ENCODE measurements at places on chromosomes 11 and 22.

GRCh38 chr22:26463101-26463661 is 20.4 kb downstream of the HPS4 start:
- DNase-seq, result no peak

DNA sequence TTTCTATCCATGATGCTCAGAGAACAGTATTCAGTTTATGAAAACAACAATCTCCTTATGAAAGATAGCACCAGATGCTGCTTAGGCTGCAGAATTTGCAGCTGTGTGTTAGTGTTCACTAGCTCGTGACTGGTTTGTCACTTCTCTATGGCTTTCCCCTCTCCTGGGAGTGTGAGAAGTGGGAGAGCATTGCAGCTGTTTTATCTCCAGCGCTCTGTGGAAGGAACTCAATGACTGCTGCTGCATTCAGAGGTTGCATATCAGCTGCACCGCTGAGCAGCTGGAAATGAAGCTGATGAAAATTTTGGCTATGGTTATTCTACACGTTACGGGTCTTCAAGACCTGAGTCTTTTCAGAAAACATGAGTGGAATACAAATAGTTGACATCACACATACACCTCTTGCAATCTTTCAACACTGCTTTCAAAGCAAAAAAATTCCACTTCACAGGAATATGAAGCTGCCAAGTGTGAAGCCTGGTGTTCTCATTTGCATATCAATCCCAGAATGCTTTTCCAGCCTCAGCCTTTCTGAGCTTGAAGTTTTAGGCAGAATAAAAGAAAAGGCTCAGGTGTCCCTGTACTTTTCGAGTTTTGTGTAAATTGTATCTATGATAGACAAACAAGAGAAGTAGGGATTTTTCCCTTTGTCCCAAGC is 149.3 kb upstream of the DDI1 start:
- DNase-seq, result no peak

GRCh38 chr11:125494974-125495725 is 915 bp downstream of the FEZ1 start:
- DNase-seq, result no peak

DNA sequence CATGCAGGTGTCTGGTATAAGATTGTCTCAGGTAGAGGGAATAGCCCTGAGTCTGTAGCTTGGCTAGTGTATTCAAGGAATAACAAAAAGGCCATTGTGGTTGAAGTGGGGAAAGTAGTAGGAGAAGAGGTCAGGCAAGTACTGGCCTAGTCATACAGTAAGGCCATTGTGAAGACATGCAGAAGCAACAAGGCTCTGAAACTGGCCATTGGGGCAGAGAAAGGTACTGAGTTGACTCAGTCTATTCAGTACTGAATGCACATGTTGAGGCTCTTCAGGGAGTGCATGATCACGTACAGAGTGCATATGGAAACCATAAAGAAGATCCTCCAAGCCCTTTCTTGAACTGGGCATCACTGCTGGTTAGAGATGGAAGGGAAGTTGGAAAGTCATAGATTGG is 477.6 kb downstream of the SOX6 start:
- DNase-seq, result no peak

GRCh38 chr11:47186076-47186699 is at the start of gene PACSIN3:
Gene PACSIN3, minus strand, starts transcription at chr11:47186434. Its CDS starts 3,707 bp downstream, at chr11:47182727.
- DNase-seq, result no peak

DNA sequence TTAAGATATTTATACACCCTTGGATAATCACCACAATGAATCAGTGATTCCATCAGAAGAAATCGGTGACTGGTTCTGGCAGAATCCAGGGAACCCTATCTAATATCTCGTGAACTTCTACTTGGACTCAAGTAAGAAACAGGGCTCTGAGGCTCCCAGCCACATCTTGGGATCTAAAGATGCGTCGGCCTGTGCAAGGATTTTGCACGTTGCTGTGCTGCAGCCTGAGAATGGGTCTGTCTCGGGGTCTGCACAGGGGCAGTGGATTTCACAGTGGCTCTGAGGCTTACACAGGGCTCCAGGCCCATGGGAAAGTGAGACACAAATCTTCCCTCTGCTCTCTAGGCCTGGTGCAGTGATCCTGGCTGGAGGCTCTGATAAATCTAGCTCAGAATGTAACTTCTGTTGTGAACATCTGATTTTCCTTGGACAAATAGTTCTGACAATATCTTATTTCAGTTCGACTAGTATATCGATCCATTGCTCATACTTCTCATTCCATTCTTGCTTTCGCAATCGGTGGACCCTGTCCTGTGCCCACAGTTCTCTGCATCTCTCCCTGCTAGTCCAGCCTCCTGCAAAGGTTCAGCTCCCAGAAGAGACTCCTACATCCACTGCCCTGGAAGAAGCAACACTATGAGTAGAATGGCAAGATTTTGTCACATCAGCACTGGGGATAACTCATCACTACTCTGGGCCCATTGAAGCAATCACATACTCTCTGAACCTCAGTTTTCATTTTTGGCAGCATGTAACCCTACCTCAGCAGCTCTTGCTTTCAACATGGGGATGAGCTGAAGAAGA is 105.5 kb upstream of the TOP3B start:
- DNase-seq, result no peak

DNA sequence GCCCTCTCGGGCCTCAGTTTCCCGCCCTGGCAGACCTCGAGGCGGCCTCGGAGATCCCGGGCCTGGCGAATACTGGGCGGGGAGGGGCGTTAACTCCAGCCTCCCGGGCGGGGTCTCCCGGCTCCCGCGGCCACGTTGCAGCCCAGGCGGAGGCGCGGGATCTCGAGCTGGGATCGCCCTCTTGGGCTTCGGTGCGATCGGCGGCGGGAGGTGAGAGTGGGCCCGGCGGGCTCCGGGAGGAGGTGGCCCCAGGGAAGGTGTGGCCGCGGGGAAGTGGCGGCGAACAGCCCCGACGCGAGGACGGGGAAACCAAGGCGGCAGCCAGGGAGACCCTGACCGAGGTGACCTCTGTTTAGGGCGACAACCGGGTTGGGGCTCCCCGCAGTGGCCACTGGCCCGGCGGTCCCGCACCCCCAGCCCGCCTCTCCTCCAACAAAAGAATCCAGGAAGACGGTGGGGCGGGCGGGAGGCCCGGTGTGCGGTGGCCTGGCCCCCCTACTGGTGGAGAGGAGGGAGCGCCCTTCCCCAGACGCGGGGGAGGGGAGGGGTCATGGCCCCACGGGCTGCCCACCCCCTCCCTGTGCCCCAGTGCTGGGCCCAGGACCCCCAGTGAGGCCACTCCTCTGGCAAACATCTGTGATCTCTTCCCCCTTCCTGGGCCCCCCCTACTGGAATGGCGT is at the start of gene PHETA2:
TSS of gene PHETA2 (plus strand) at position 117 of the 680 bp plus-strand sequence. CDS start 3,046 bp downstream, outside the sequence.
- DNase-seq, result no peak

DNA sequence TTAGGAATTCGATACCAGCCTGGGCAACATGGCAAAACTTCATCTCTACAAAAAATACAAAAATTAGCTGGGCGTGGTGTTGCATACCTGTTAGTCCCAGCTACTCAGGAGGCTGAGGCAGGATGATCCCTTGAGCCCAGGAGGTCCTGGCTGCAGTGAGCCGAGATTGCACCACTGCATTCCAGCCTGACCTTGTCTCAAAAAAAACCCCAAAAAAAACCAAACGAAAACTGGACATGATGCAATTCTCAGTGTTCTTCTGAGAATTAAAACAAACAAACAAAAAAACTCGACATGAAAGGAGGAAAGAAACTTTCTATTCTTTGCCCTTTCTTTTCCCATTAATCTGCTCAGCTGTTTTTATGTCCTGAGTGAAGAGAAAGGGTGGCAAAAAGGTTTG is 7.4 kb downstream of the MED17 start:
- no peak for DNase-seq

DNA sequence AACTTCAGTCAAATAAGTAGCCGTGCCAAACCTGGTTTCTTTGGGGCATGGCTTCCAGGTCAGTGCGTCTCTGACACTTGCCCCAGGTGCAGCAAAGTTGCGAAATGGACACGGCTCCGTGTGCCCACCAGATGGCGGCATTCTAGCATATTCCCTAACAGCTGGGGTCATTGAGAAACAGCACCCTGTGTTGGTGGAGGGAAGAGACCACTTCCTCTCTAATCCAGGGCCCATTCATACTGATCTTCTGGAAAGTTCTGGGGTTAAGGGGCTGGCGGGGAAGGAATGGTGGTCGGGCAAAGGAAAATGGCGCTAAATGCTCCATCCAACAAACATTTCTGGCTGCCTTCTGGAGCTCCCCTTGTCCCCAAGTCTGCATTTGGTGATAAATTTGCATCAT is 141.2 kb upstream of the TIMP3 start:
- DNase-seq, result no peak

GRCh38 chr11:5088556-5088955 is 19.2 kb downstream of the OR52E1 start:
- DNase-seq, result no peak

DNA sequence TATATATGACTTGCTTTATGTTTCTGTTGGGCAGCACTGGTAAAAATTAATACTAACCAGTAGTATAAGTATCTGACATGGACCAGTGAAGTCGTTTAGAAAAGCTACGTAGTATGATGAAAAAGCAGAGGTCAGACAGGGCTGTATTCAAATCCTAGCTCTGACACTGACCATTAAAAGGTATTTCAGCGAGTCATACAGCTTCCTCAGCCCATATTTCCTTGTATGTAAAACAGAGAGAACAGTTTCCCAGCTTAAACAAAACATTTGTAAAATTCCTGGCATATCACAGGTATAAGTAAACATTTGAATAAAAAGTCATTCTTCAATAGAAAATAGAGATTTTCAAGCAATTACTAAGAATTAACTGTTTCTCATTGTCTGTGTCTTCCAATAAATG is 4.2 kb downstream of the NOX4 start:
- DNase-seq, result no peak

GRCh38 chr11:44506375-44507016 is 59.0 kb upstream of the CD82 start:
- no peak for DNase-seq

GRCh38 chr11:122139595-122139866 is 23.5 kb upstream of the BLID start:
- DNase-seq, result no peak

- DNase-seq, result no peak
These were observed 23.9 kb upstream of the SWAP70 start for GRCh38 chr11:9639985-9640384.

Measured in cortex of kidney (tissue), 1 donor.